M059J (cell line): ENCODE measurements at places on chromosomes 5 and 9. TPM values are rescaled to one million over a fixed set of nuclear protein-coding genes. Genes with fewer than 3 reads are reported as not detected.
A peak's percentile ranks its signal among the peaks of the same experiment; 100 is the strongest.

DNA sequence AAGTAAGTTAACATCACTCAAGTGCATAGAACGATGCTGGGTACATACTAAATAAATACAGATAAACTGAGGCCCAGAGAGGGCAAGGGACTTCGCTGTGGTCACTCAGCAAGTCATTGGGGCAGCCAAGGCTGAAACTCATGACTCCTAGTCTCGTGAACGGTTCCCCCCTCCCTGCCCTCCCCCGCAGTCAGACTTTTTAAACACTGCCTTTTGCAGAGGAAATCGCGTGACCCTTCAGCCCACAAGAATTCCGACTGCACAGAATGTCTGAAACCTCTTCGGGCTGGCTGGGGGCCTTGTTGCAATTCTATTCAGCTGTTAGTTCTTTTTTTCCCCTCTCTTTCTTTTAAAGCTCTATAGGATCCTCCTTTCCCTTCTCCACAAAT lies 28.1 kb downstream of the NEK6 start:
- peak; percentile 98 for DNase-seq

- no peak for DNase-seq
Observed at GRCh38 chr9:137417161-137418021, 5.6 kb downstream of the EXD3 start.

DNA sequence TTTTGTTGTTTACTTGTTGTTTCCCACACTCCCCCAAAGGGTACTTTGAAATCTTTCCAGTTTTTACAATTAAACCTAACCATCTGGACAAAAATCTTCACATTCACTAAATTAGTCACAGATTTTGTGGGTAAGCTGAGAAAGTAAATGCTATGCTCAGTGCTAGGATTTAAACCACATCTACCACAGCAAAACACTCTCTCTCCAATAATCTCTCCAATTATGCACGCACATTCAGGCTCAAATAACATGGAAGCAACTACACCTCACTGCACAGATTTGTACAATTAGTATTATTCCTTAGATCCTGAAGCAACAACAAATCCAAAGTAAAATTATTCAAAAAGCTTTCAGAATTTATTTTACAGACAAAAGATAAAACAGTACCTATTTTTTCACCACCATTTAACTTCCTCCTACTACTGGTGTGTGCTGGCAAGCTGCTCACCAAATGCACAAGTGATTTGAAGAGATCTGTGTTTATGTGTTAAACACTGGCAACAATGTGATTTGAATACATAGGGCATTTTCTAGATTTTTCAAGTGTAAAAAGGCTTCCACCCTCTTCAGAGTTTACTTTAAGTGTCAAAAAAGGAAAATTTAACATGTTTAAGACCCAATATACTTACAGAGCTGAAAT lies 16.6 kb downstream of the ZNF608 start:
- DNase-seq: peak; percentile 77

GRCh38 chr5:2272755-2273154 lies 390.0 kb upstream of the IRX4 start:
- DNase-seq: no peak

DNA sequence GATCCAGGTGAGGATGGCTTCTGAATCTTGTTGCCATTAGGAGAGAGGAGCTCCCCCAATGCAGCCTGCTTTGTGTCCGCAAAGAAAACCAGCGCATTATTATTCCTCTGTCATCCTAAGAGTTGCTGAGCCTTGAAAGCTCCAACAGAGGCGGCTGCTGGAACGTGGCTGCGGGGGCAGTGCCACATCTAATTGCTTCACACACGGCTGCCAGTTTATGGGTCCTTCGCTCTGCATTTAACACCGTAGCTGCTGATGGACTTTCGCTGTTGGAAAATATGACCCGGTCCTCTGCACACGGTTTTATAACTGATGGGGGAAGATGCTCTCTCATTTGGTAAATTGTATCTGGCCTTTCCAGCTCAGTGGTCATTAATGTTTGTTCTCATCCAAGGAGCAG lies 38.0 kb downstream of the ZNF622 start:
- DNase-seq: no peak

DNA sequence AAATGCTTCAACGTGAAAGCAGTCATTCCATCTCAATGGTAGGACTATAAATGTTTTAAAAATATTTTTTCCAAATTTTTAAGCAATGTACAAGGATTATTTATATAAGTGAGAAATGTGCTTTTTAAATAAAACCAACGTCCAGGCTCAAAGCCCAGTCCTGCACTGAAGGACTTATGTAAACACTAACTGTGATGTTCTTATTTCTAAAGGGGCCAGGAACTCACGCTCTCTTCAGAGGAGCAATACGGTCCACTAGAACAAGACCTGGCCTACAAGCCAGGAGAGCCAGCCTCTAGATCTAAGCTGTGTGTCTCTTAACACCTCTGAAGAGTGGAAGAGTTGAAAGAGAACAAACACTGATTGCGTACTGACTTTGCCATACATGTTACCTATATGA lies 12.1 kb downstream of the TTLL11 start:
- no peak for DNase-seq

- DNase-seq: no peak
Observed at GRCh38 chr9:16752601-16753000, 117.9 kb downstream of the BNC2 start.

GRCh38 chr5:157494178-157494832 lies 34.3 kb downstream of the NIPAL4 start:
- no peak for DNase-seq

The CARTPT gene
- total RNA-seq: not detected in 2 replicates

The C5orf58 gene
- not detected in 2 replicates for total RNA-seq

The RNF183 gene
- total RNA-seq: not detected in 2 replicates

GRCh38 chr9:120733190-120733589 lies 18.9 kb upstream of the MEGF9 start:
- peak; percentile 38 for DNase-seq

- DNase-seq: peak; percentile 39
Observed at GRCh38 chr5:134175921-134176510, 734 bp downstream of the SKP1 start.
